ENCODE measurements at places on chromosomes 6 and 20.

DNA sequence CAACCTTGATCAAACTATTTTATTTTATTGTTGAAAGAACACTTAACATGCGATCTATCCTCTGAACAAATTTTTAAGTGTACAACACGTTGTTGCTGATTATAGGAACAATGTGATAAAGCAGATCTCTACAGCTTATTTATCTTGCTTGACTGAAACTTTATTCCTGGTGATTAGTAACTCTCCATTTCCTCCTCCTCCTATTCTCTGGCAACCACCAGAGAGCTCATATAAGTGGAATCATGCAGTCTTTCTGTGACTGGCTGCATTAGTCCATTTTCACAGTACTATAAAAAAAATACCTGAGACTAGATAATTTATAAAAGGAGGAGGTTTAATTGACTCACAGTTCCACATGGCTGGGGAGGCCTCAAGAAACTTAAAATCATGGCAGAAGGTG is 218.1 kb downstream of the LRFN2 start:
- DNase-seq: no peak

- DNase-seq: no peak
Observed at GRCh38 chr6:37565267-37566110, 65.8 kb upstream of the CCDC167 start.

GRCh38 chr6:156901309-156902019 is 124.3 kb downstream of the ARID1B start:
- DNase-seq: no peak

GRCh38 chr6:109513571-109514071 is 30.6 kb upstream of the ZBTB24 start:
- no peak for DNase-seq

GRCh38 chr20:24672886-24673677 is 203.7 kb downstream of the SYNDIG1 start:
- peak; percentile 95 for DNase-seq

GRCh38 chr6:10883312-10884244 is 1.7 kb upstream of the GCM2 start:
- no peak for DNase-seq

DNA sequence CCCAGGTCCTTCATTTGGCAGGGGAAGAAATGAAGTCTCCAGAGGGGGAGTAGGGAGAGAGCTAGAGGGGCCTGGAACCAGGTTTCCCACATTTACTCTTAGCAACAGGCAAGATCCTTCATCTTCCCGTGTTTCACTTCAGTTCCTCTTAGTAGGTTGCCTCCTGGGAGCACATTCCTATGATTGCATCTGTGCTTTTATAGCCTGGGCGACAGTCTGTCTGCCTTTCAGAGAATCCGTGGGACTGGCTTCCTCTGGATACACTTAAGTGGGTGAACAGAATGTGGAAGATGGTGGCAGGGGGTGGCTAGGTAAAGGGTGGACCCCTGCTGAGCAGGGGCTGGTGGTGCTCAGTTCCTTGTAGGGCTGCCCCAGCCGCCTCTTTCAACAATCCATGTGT is 33.4 kb downstream of the STK35 start:
- DNase-seq: no peak

DNA sequence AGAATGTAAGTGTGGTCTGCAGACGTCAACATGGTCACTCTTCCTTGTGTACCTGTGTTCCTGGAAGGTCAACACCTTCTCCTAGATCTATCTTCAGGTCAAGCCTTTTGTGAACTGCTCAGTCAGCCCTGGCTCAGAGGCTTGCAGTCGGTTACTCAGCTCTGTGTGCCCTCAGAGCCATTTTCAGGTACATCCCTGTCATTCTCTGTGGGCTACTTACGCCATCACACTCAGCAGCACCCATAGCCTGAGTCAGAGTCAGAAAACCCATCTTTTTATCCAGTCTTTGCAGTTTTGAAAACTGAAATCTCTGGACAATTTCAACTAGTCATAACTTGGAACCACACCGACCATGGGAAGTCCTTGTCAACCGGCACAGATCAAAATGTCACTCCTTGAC is 35.3 kb downstream of the TGM3 start:
- no peak for DNase-seq

DNA sequence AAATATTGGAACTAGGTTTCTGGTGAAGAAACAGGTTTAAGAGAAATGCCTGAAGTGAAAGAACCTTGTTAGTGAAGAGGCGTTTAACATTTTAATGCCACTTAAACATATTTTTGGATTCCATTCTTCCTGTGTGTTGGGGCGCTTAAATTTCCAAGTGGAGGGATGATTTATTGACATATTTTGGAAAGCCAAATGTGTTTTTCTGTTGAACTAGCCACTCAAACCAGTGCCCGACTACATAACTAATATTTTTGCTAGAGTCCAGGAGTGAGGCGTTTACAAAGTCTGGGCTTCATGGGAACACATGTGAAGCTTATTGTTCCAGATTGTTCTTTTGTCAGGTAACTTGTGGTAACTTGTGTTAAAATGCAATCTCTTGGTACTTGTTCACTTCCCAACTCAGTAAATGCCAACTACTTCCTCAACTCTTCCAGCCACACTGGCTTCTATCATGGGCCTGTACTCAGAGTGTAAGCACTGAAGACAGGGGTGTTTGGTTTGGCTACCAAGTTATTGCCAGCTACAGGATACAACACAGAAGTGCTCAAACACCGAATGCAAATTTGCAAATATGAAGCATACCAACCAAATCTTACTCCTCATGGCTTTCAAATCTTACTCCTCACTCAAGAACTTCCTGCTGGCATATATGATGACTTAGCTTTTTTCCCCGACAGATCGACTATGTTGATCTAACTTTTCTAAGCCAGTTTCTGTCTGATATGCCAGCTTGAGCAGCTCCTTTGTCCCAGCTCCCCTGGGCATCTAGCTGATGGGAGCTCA is 2.0 kb upstream of the ZNFX1 start:
- no peak for DNase-seq

GRCh38 chr6:30483677-30484279 is 5.5 kb upstream of the HLA-E start:
- peak; percentile 59 for DNase-seq

DNA sequence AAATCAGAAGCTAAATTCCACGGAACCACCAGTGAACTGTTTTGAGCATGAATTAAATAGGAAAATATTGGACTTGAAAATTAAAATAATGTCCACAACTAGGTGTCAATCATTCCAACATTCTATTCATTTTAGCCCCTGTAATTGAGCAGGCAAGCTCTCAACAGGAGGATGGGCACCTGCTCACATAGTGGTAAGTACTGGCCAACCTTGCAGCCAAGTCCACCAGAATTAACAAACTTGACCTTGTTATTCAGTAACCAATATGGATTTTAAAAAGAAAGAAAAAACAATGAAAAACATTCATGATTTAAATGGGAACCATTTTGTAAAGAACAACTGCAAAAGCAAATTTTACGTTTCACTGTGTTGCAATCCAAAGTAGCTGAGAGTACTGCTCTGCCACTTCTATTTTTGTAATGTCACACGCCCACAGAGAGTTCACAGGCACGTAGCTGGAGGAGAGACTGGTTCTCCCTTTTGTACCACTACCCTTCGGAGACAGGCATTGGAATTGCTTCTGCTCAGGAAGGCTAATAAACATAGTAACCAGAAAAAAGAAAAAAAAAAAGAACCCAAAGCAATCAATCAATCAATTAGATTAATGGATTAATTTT is 75.2 kb upstream of the F13A1 start:
- DNase-seq: no peak

GRCh38 chr6:111550953-111551352 is 54.7 kb downstream of the TRAF3IP2 start:
- DNase-seq: no peak

- DNase-seq: no peak
Observed at GRCh38 chr20:63946986-63947637, 9.1 kb downstream of the UCKL1 start.

GRCh38 chr6:21323577-21323976 is 270.0 kb upstream of the SOX4 start:
- DNase-seq: no peak

DNA sequence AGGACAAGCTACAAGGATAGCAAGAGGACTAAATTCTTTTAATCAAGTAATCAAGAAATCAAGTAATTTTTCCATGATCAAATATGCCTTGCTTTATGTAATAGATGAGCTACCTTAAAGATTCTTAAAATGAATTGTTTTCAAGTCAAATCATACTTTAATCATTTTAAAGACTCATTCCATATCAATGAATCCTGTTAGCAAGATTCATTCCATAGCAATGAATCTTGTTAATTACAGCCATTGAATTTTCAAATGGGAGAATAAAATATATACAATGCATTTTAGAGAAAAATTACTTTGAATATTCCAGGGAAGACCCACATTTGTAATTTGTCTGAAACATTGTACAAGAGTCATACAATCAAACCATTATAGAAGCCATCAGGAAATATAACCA is 145.7 kb downstream of the RFX6 start:
- DNase-seq: no peak

DNA sequence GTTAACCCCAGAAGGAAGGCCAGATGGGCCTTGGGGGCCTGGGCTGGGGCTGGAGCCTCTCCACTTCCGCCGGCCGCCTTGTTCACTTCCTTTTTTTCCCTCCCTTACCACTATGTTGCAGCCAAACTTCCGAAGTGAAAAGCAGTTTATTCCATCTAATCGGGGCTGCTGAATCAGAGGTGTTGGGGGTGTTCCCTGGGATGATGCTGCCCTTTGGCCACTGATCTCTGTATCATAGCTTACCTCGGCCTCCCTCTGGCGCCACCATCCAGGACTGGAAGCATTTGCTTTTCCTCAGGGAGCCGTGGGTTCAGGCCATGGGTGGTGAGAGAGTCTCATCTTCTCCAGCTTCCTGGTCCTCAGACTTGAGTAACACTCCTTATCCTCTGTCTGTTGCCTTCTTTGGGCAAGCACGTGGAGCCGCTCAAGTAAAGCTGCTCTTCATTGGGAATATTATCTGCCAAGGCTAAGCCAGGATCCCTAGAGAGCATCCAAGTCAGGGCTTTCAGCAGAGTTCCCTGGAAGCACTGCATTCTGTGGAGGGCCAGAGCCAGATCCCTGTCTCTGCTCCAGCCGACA is 39.6 kb downstream of the SLX4IP start:
- no peak for DNase-seq

- peak; percentile 58 for DNase-seq
Observed at GRCh38 chr6:138517635-138518034, 18.3 kb upstream of the NHSL1 start.

DNA sequence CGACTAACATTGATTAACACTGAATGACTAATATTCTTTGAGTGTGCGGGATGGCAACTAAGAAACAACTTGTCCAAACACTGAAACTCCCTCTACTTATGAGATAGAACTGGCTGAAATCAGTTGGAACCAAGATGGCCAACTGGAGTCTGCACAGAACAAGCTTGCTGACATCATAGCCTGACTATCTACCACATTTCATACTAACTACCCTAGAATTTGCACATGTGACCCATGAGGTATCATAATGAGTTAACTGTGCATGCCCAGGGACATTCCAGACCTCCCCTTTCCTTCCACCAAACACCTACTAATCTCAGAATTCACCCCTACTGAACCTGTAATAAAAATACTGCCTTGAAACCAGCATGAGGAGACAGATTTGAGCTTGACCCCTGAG is 43.2 kb downstream of the PHIP start:
- DNase-seq: no peak

DNA sequence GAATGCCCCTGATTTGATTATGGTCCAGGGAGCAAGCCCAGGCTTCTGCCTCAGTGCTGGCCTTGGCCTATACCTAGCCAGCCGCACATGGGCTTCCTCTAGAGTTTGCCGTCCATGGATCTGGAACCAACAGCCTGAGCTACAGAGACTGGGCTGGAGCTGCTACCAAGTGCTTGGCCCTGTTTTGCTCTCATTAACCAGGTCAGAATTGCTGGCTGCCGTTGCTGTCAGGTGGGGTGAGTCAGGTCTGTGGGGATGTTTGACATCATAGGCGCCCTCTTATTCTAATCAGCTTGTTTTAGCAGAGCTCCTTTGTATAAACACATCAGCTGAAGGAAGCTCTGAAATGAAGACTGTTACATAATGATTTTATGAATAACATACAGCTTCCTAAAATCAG is 83.1 kb upstream of the PHACTR2 start:
- no peak for DNase-seq

GRCh38 chr6:113662093-113662665 is 195.0 kb upstream of the MARCKS start:
- DNase-seq: no peak

DNA sequence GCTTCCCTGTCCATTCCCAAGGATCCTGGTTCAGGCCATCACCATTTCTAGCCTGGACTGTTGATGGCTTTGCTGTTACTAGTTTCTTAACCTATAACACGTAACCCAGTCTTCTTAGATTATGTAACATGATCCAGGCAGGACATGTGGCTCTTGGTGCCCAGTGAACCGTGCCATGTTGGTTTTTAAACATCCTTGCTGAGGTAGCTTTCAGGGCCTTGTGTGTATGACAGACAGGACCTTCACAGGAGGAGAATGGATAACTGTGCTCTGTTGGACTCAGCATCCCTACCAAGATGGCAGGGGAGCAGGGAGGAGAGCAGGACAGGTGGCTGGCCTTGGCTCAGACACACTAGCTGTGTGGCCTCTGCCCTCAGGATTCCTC is 46.8 kb downstream of the PANK2 start:
- DNase-seq: no peak

DNA sequence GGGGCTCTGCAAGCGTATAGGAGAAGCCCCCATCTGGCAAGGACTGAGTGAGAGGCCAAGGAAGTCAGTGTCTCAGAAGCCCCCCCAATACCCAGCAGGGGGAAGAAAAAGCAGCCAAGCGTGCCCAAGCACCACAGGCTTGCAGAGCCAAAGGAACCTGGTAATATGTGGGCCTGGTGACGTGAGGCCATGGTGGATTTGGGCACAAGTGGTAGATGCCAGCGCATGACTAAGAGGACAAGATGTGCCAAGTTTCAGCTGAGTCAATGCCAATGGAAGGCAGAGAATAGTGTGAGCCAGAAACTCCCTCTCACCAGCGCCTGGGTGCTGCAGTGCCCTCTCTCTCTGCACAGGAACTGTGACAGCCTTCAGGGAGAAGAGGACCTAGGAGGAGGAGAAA is 110.0 kb downstream of the QRSL1 start:
- DNase-seq: no peak

DNA sequence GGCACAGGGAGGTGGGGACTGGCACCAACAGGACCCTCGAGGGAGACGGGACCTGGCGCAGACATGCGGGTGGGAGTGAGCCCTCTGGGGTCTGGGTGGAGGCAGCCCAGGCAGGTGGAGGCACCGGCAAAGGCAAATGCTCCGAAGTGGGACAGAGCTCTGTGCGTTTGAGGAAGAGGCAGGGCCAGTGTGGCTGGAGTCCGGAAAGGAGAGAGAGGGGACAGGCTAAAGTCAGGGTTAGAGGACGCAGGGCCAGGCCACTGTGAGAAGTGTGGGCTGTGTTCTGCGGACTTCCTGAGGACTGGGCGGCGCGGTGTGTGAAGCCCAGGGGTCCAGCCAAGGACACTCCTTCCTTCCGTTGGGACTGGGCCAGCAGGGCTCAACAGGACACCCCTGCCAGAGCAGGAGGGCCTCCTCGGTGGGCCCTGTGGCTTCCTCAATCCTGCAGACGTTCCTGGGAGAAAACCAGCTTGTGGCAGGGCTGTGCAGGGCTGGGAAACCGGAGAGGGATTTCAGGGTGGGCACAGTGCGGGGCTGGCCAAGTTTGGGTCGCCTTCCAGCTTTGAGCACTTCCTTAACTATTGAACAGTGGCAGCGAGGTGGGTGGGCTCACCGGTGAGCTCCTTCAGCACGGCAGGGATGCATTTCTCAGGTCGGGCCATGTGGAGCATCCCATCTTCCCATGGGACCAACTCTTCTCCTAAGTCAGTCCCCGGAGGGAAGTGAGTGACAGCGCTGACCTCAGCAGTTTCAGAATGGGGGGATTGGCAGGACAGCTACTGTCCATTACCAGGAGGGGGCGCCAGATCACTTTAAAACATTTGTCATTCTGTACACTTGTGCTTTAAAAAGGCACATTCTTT is 22.5 kb downstream of the MOCS3 start:
- peak; percentile 73 for DNase-seq

GRCh38 chr6:167267921-167268401 is 23.2 kb upstream of the UNC93A start:
- DNase-seq: no peak
